ENCODE measurements at places on chromosomes 6 and 20. TPM values are rescaled to one million over a fixed set of nuclear protein-coding genes. Genes with fewer than 3 reads are reported as not detected.

The THBD gene
- not detected for total RNA-seq

The IER3 gene
- 143 TPM for total RNA-seq

The SEMG1 gene
- total RNA-seq: not detected

The FRK gene
- 1.8 TPM for total RNA-seq

The FOXQ1 gene
- not detected for total RNA-seq

The TP53TG5 gene
- total RNA-seq: not detected
